ENCODE measurements at places on chromosomes 1 and 21.

GRCh38 chr1:11691302-11691914 lies at the start of gene DRAXIN:
Gene DRAXIN, plus strand, starts transcription at chr1:11691710. Its CDS starts 14,549 bp downstream, at chr1:11706259.
- H3K27ac ChIP-seq, result peak within 1 kb of the TSS; percentile 39
- DNase-seq, result peak; percentile 61
- H3K27me3 ChIP-seq, result peaks cover 40% of the 10 kb centered on the region

- no peaks in the 10 kb centered on the region for H3K27me3 ChIP-seq
- H3K27ac ChIP-seq, result peak overlapping the region; percentile 92
- peaks cover 12% of the 10 kb centered on the region for H3K36me3 ChIP-seq
Observed at GRCh38 chr1:21779613-21780521, 3.1 kb downstream of the USP48 start.

DNA sequence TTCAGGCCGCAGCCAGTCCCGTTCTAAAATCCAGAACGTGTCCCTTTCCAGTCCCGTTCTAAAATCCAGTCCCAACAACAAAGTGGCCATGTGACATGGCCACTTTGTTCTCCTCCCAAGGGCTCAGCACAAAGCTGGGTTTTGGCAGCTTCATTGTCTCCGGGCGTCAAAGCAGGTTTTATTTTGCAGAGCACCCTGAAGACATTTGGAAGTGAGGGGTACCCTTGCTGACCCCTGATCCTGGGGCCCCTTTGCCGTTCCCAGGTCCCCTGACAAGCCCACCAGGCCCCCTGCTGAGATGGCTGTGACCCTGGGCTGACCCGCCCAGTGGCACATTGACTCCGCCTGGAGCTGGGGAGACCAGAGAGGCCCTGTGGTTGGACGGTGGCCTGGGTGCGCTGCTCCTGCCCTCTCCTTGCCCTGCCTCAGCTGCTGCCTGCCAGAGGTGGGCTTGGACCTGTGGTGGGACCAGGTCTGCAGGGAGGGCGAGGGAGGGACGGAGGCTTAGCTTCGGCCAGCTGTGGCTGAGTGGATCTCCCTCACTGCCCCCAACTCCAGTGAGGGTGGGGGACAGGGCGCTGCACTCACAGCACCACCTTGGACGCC lies 4.3 kb downstream of the PFKL start:
- H3K4me1 ChIP-seq, result peaks cover 36% of the 10 kb centered on the region
- no peak for DNase-seq
- H3K4me3 ChIP-seq, result no peak overlapping the region

DNA sequence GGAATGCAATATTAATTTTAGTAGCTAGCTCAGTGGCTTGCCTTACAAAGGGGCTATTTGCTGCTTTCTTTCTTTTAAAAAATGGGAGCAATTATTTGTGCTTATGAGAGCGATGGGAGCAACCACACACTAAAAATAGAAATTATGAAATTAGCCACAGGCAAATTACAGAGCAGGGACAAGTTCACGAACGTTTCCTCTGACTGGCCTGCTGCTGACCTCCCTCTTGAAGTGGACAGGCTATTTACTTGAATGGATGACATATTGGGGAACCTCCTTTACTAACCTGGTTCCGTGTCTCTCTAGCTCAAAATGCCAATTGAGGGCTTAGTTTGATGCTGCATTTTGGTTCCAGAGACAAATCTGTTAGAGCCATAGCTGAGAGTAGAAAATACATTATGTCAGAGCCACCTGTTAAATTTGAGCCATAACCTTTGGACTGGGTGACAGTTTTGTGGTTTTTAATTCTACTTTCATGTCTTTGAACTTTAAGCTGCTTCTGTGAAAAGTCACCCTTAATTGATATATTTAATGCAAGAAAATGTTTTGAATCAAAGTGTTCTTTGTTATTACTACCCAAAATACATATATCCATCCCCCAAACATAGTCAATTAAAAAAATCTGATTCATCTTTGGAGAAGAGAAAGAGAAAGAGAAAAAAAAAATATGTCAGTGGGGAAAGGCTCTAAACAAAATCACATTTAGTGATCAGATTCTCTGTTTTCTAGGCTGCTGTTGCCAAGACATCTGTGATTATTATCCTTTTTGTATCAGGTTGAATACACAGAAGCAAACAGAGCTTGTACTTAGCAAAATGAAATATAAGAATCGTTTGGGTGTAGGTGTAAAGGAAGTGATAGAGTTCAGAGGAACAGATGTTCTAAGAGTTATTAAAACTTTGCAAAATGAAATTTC lies 351.9 kb downstream of the ADGRL2 start:
- H3K4me3 ChIP-seq, result no peak overlapping the region
- DNase-seq, result no peak
- no peaks in the 10 kb centered on the region for H3K36me3 ChIP-seq
- peaks cover 36% of the 10 kb centered on the region for H3K4me1 ChIP-seq

GRCh38 chr1:209607795-209608178 lies 24.3 kb downstream of the CAMK1G start:
- no peaks in the 10 kb centered on the region for H3K4me1 ChIP-seq
- no peak for DNase-seq
- no peak overlapping the region for H3K4me3 ChIP-seq
- H3K27me3 ChIP-seq, result no peaks in the 10 kb centered on the region
- no peak overlapping the region for H3K27ac ChIP-seq

- no peak overlapping the region for H3K4me3 ChIP-seq
- no peaks in the 10 kb centered on the region for H3K36me3 ChIP-seq
- DNase-seq, result no peak
Observed at GRCh38 chr1:157307491-157307890, 169.3 kb upstream of the ETV3 start.

- no peak overlapping the region for H3K27ac ChIP-seq
- no peaks in the 10 kb centered on the region for H3K36me3 ChIP-seq
- H3K27me3 ChIP-seq, result no peaks in the 10 kb centered on the region
- peaks cover 21% of the 10 kb centered on the region for H3K4me1 ChIP-seq
Observed at GRCh38 chr21:26819740-26820324, 25.4 kb downstream of the ADAMTS1 start.

- peaks cover 44% of the 10 kb centered on the region for H3K36me3 ChIP-seq
- H3K27me3 ChIP-seq, result no peaks in the 10 kb centered on the region
- no peak for DNase-seq
- no peak overlapping the region for H3K4me3 ChIP-seq
Observed at GRCh38 chr1:20829946-20830345, 42.8 kb upstream of the HP1BP3 start.

- no peaks in the 10 kb centered on the region for H3K27me3 ChIP-seq
- no peak for DNase-seq
- peak overlapping the region; percentile 98 for H3K27ac ChIP-seq
Observed at GRCh38 chr1:203629016-203629506, 2.4 kb downstream of the ATP2B4 start.

DNA sequence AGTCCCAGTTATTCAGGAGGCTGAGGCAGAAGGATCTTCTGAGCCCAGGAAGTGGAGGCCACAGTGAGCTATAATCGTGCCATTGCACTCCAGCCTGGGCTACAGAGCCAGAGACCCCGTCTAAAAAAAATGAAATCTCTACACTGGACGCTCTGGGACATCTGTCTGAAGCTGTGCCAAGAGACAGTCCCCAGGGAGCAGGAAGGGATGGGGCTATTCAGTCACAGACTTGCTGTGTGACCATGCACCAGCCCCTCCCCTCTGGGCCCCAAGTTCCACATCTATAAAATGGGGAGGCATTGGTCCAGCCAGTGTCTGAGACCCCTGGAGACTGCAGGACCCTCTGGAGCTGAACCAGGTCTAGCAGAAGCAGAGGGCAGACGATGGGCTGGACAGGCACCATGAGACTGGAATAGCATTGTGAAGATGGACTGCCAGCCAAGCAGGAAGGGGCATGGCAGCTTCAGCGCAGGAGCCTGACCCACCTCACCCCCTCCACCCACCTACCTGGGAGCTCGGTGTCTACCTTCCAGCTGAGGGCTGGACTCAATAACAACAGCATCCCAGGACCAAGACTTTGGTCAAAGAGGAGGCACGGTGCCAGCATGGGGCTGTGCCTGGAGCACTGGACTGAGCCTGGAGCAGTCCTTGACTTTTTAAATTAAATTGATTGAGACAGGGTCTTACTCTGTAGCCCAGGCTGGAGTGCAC lies 1.4 kb downstream of the TMEM54 start:
- H3K36me3 ChIP-seq, result no peaks in the 10 kb centered on the region
- H3K4me1 ChIP-seq, result peaks cover 14% of the 10 kb centered on the region
- DNase-seq, result no peak
- peak overlapping the region; percentile 72 for H3K4me3 ChIP-seq
- H3K27ac ChIP-seq, result no peak overlapping the region

GRCh38 chr1:54750596-54750995 lies 13.7 kb downstream of the PARS2 start:
- no peak for DNase-seq
- H3K4me3 ChIP-seq, result no peak overlapping the region
- no peaks in the 10 kb centered on the region for H3K4me1 ChIP-seq
- H3K36me3 ChIP-seq, result peaks cover 2% of the 10 kb centered on the region
- H3K27ac ChIP-seq, result no peak overlapping the region
- peaks cover 2% of the 10 kb centered on the region for H3K27me3 ChIP-seq
